Lung microvascular endothelial cell (primary cell): ENCODE measurements at places on chromosomes 7 and 10. TPM values are rescaled to one million over a fixed set of nuclear protein-coding genes. Genes with fewer than 3 reads are reported as not detected.
A peak's percentile ranks its signal among the peaks of the same experiment; 100 is the strongest.

DNA sequence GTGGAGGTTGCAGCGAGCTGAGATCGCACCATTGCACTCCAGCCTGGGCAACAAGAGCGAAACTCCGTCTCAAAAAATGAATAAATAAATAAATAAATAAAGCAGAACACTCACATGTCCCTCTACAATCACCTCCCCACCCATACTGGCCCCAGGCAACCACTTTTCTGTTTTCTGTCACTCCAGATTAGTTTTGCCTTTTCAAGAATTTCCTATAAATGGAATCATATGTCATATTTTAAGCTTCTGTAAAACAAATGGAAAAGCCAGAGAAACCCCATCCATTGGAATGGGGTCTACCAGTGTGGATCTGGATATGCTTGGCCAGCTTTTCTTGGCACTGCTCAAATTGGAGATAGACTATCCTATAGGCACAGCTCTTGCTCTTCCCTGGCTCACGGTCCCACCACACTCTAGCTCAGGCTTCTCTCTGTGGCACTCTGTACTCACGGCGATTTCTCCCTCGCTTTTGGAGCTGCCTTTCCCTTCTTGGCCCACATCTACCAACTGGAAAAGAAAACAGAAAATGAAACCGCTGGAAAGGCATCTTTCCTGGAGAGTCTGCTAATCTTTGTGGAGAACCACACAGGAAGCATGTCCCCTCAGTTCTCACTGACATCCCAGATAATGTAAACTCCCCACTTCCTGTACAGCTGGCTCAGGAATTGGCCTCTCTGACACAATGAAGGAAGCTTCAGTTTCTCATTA, 210.1 kb downstream of the JCAD start:
- DNase-seq = peak; percentile 80

GRCh38 chr7:41692251-41692650, 10.6 kb downstream of the INHBA start:
- DNase-seq = no peak

NKX6-2 gene
- not detected in 2 replicates for total RNA-seq

SLC26A5 gene
- total RNA-seq = 0.22 and 1.4 TPM in 2 replicates

MACC1 gene
- total RNA-seq = under 0.01 TPM in 2 replicates

AFAP1L2 gene
- under 0.01 TPM in 2 replicates for total RNA-seq

DNA sequence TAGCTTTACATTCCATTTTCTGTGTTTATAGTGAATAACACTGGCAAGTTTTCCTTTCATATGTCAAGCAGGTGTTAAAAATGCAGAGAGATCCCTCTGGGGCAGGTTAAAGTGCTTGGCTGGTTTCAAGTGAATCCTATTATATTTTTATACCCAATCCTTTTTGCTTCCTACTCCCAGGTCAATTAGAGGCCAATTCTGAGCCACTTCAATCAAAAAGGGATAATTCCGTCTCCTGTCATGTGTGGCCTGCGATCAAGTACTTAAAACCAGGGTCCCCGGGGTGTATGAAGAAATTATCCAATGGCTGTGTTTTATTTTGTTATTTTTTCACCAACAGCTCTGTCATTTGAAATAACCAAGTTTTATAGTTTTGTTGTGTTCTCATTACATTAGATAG, 313.2 kb downstream of the PRPF18 start:
- no peak for DNase-seq

CCZ1B gene
- 41.2 and 61.1 TPM in 2 replicates for total RNA-seq

DNA sequence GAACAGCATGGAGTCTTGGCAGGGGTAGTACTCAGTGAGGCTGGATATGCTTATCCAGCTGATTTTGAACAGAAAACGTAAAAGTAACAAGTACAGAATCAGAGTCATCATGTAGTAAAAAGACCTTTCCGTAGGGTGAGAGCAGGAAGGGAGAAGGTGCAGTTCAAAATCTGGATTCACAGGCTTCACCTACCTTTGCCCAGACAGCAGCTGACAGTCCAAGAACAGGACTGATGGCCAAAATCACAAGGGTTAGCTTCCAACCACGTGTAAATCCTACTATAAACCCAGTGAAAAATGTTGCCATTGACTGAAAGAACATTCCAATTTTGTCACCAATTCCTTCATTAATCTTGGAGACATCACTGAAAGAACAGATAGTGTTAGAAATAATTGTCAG, 34.8 kb downstream of the ABCB1 start:
- no peak for DNase-seq

COL28A1 gene
- not detected in 2 replicates for total RNA-seq

DNA sequence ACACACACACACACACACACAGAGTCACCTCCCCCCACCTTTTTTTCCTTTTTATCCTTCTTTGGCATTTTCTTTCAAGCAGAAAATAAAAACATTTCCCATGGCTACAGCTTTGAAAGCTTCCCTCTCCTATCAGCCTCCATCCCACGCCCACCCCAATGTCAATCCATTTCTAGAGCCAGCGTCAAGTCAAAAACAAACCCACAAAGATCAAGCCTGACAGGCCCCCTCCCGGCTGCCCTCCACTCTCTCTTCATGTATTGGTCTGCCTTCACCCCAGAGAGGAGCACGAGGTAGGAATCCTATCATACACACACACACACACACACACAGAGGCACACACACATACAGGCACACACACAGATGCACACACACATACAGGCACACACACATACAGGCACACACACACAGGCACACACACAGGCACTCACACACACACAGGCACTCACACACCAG, 8.0 kb upstream of the TNRC18 start:
- no peak for DNase-seq

DNA sequence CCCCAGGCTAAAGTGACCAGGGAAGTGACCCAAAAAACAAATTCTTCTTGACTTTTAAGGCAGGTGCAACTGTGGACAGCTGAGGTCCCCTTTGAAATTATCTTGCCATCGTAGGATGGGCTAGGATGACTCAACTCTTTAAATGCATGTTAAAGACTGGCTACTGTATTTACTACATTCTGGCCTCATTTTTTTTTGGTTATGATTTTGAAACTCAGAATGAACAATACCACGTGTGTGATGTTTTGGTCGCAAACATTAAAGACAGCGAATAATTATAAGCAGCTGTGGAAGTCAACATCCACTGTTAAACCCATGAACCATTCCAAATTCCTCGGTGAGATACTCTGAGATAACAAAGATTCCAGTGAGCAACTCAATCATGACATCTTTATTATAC, 1.2 kb upstream of the SLC13A4 start:
- no peak for DNase-seq

DNA sequence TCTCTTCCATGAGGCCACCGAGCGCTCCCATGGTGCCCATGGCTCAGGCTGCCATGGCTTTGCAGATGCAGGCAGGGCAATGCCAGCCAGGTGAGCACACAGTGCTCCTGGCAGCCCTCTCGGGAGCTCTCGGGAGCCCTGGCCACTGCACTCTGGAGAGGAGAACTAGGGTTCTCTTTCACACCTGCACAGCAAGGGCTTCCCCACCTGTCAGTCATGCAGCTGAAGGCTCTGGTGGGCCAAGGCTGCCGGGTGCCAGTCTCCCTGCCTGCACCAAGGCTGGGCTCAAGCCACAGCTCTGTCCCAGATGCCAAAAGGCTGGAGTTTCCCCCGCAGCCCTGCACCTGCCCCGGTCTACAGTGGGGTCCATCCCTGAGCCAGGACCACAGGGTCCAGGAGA, 32.6 kb downstream of the NUDT1 start:
- DNase-seq = no peak

TFR2 gene
- under 0.01 TPM in 2 replicates for total RNA-seq

DNA sequence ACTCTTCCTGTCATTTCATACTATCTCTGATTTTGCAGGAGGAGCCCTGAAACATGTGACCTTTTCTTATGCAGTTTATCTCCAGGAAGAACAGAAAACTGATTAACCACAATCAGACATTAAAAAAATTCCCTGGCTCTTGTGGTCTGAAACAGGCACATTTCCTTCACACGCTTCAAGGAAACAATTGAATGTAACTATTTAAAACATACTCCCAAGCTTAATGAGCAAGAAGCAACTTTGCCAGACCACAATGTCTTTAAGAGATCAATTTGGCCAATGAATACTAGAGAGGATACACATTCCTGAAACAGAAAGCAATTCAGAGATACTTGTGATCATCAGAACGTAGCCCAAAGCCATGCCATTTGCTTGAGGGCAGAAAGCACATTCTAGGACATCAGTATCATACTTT, 65.8 kb downstream of the PIP4K2A start:
- no peak for DNase-seq

DNA sequence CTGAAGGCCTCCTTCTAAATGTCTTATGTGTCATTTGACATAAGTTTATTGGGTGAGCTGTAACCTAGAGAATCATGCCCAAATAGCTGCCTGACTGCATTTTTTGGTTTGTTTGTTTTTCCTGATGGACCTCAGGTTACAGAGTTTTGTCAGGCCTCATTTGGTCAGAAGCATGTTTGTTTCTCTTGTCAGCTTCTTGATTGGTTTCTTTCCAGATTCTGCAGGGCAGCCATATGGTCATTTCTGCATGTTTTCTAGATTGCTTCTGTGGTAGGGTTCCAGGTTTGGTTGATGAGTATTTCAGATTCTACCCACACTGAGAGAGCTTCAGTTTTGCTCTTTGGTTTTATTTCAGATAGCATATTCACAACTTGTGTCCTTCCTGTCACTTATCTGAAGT, 28.0 kb downstream of the GLCCI1 start:
- DNase-seq = no peak
